WERI-Rb-1 (cell line): ENCODE measurements at places on chromosomes 12 and 14.

DNA sequence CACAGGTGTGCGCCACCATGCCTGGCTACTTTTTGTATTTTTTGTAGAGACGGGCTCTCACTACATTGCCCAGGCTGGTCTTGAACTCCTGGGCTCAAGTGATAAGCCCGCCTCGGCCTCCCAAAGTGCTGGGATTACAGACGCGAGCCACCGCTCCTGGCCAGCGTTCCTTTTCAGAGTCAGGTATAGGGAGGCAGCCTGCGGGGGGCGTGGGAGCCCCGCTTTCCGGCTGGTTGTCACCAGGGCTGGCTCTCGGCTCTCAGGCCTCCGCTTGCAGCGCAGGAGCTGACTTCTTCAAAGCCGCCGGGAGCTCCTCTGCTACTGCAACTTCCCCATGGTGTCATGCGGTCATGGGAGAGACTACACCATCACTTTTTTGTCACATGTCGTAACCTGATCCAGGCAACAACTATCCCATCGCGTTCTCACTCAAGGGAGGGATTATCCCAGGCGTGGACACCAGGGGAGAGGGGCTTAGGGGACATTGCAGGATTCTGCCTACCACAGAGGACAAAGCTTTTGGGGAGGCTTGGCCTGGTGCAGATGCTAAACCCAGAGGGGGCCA is 129.4 kb downstream of the SCARB1 start:
- DNase-seq, result peak; percentile 90

GRCh38 chr14:103480595-103480994 is 42.0 kb downstream of the CKB start:
- no peak for DNase-seq

DNA sequence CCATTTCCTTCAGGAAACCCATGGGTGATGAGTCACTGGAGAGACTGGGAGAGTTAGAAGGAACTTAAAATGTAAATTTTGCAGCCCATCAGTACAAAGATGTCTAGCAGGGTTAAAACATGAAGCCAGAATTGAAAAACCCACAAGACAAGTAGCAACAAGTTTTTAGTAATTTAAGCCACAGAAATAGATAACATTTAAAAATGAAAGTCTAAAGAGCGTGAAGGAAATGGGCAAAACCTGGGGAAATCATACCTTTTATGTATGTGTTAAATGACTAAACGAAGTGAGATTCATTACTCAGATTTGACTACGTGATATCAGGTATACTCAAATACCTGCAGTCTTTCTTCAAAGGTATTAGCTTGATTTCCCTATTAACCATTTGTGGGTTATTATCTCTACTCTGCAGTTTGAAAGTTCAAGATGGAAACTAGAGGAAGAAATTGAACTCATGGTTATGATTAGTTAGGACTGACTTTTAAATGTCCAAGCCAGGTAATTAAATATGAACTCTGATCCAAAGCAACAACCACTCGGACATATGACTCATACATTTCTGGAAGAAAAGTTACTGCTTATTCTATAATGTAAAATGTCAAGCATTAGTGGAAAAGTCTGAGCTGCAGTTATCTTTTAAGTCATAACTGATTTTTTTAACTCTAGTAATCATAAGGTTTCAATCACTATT is 84.1 kb downstream of the ITPR2 start:
- DNase-seq, result no peak

DNA sequence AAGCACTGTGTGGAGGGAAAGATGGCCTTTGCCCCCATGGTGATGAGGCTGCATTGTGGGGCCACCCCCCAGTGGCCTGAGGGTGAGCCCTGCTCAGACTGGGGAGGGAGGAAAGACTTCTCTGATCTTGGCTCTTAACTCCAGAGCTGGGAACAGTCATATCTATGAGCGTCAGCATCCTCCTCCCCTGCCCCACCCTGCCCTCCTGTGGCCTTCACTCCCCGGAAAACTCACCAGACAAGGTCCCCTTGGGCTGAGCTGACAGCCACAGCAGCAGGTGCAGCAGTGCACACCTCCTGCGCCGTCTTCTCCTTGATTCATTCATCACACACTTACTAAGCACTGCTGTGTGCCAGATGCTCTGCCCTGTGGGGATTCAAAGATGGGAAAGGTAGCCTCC is 98.8 kb downstream of the B4GALNT3 start:
- DNase-seq, result no peak

DNA sequence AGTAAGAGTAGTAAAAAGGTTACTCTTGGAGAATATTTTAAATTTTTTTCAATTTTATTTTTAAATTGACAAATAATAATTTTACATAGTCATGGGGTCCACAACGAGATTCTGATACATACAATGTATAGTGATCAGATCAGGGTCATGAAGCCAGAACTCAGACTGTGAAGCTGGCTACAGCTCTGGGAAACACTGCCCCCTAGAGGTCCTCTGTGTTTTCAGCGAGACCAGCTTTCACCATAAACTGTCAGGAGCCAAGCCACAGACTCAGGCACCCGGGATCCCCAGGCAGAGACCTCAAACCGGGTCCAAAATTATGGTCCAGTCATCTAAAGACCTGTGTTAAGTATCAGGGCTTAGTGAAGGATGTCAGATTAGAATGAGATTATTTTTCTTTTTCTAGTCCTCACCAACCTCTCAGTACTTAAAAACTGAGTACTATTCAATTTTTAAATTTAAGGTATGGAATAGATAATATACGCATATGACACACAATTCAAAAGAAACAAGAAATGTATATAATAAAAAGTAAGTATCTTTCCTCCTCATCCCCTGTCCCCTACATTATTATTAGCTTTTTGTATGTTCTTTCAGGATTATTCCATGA is 397.1 kb downstream of the MDGA2 start:
- DNase-seq, result peak; percentile 81

DNA sequence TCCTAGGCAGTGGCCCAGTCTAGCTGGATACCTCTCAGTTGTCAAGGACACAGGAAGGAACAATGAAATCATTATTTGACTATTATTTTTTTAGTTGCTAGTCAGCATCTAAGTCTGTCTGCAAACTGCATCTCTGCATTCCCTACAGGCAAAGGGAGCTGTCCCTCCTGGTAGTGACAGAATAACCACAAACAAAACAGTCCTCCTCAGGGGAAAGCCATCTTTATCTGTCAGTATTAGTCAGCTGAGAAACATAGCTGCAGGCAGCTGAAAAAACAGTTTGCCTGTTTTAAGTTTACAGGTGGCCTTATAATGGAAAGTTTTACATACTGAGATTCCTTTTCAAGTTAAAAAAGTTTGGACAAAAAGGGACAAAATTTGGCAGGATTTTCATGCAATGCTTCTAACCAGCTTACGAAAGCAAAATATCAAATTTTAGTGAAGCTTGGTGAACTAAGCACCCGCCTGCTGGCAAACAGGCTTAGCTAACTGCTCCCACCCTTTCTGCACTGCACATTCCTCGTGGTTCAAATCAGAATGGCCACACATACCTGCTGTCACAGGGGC is 29.5 kb downstream of the SLC25A21 start:
- DNase-seq, result no peak

- no peak for DNase-seq
Observed at GRCh38 chr12:67096533-67097318, 172.4 kb upstream of the CAND1 start.

- DNase-seq, result no peak
Observed at GRCh38 chr12:49900371-49900770, 3.3 kb downstream of the FAIM2 start.

DNA sequence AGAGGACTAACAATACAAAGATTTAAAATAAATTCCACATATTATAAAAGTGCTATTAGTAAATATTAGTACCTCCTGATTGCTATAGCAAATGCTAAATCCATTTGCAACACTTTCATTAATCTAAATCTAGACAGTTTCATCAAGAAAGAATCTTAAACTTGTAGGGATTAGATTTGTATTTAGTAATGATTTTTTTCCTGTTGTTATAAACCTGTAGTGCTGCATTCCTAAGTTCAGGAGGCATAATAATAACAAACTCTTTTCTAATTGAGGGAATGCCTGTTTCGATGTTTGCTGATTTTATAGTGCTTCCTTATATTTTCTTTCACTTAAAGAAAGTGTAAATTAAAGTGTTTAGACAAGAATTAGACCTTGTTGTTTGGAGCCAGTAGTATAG is 166.1 kb downstream of the FOXA1 start:
- no peak for DNase-seq

- DNase-seq, result no peak
Observed at GRCh38 chr14:95193081-95193480, 35.8 kb upstream of the DICER1 start.
